ENCODE measurements at places on chromosomes 3 and 15. TPM values are rescaled to one million over a fixed set of nuclear protein-coding genes. Genes with fewer than 3 reads are reported as not detected.

The ZNF80 gene
- not detected for total RNA-seq

The MIX23 gene
- 13.1 TPM for total RNA-seq

- no peaks in the 10 kb centered on the region for H3K36me3 ChIP-seq
- H3K27ac ChIP-seq: no peak overlapping the region
- no peak for DNase-seq
Observed at GRCh38 chr3:163362151-163362550, 1716.1 kb downstream of the SI start.

The ZNF660 gene
- total RNA-seq: 2.1 TPM

The B3GNT5 gene
- 2.1 TPM for total RNA-seq

- H3K36me3 ChIP-seq: no peaks in the 10 kb centered on the region
- H3K4me3 ChIP-seq: no peak overlapping the region
- no peak overlapping the region for H3K27ac ChIP-seq
- H3K27me3 ChIP-seq: no peaks in the 10 kb centered on the region
- no peak for DNase-seq
- H3K4me1 ChIP-seq: no peaks in the 10 kb centered on the region
Observed at GRCh38 chr3:63519426-63519825, 133.0 kb upstream of the SNTN start.

GRCh38 chr3:168782193-168782592 is 686.5 kb upstream of the GOLIM4 start:
- no peaks in the 10 kb centered on the region for H3K4me1 ChIP-seq
- H3K36me3 ChIP-seq: no peaks in the 10 kb centered on the region
- H3K4me3 ChIP-seq: no peak overlapping the region

The RTP4 gene
- total RNA-seq: 0.71 TPM

DNA sequence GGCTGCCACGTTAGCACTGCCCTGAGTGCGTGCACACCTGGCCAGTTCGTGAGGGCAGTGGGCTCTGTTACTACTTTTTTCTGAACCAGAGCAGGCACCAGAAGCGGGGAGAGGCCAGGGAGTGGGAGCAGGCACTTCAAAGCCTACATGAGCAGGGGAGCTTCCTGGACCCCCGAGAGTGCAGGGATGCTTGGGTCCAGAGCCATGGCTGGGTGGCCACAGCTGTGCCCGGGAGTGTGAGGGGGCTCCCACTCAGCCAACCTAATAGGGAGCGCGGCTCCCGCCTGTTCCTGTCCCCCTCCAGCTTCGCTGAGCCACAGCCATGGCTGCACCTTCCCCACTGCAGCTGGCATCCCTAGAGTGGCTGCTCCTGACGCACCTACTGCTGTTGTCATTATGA is 1423.3 kb downstream of the SI start:
- H3K27me3 ChIP-seq: no peaks in the 10 kb centered on the region
- no peak overlapping the region for H3K4me3 ChIP-seq
- DNase-seq: no peak
- no peak overlapping the region for H3K27ac ChIP-seq

DNA sequence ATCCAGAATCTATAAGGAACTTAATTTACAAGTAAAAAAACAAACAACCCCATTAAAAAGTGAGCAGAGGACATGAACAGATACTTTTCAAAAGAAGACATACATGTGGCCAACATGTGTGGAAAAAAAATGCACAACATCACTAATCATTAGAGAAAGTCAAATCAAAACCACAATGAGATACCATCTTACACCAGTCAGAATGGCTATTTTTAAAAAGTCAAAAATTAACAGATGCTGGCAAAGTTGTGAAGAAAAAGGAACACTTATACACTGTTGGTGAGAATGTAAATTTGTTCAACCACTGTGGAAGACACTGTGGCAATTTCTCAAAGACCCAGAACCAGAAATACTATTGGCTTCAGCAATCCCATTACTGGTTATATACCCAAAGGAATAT is 830.0 kb upstream of the ALCAM start:
- no peak for DNase-seq
- no peaks in the 10 kb centered on the region for H3K4me1 ChIP-seq
- no peaks in the 10 kb centered on the region for H3K36me3 ChIP-seq
- no peak overlapping the region for H3K4me3 ChIP-seq

DNA sequence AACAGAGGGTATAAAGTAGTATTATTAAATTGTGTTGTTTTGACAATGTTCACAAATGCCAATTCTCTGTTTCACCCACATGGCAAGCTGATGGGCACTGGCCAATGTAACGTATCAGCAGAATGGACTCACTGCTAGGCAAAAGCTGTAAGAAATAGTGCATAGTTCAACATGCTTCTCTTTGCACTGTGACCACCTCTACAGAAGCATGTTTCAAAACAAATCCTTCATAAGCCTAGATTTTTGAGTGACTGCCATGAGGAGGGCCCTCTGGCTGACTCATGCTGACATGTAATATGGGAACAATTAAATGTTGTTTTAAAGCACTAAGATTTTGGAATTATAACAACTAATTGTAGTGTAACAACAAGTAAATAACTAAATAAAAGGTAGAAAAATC is 3.2 kb downstream of the GBE1 start:
- H3K36me3 ChIP-seq: no peaks in the 10 kb centered on the region
- DNase-seq: no peak
- H3K4me1 ChIP-seq: peaks cover 41% of the 10 kb centered on the region
- no peaks in the 10 kb centered on the region for H3K27me3 ChIP-seq
- peak overlapping the region; percentile 99 for H3K27ac ChIP-seq

The OXTR gene
- 0.84 TPM for total RNA-seq

GRCh38 chr15:80599359-80599758 is 95.8 kb upstream of the ABHD17C start:
- H3K4me1 ChIP-seq: no peaks in the 10 kb centered on the region
- H3K4me3 ChIP-seq: no peak overlapping the region

GRCh38 chr3:42067326-42067725 is 23.8 kb upstream of the TRAK1 start:
- H3K36me3 ChIP-seq: no peaks in the 10 kb centered on the region
- peak overlapping the region; percentile 87 for H3K27ac ChIP-seq
- no peak for DNase-seq
- no peaks in the 10 kb centered on the region for H3K27me3 ChIP-seq

The EFCC1 gene
- total RNA-seq: 5.8 TPM

DNA sequence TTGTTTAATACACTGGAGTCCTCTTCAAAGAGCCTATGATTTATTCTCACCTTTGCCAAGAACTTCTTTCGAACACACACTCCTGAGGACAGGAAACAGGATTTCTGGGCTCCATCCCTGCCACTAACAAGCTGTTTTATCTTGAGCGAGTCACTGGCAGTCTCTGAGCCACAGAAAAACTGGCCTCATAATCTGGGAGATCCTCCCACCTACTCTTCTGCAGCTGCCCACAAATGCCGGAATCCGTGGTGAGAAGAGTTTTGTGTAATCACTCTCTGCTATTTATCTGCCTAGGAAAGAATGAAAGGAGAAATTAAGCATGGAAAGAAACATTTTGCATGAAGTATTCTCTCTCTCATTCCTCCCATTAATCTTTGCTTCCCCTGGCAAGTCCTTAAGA is 172.0 kb upstream of the TRIM42 start:
- H3K4me3 ChIP-seq: no peak overlapping the region
- H3K27me3 ChIP-seq: no peaks in the 10 kb centered on the region
- no peak for DNase-seq
- no peak overlapping the region for H3K27ac ChIP-seq
- no peaks in the 10 kb centered on the region for H3K36me3 ChIP-seq

DNA sequence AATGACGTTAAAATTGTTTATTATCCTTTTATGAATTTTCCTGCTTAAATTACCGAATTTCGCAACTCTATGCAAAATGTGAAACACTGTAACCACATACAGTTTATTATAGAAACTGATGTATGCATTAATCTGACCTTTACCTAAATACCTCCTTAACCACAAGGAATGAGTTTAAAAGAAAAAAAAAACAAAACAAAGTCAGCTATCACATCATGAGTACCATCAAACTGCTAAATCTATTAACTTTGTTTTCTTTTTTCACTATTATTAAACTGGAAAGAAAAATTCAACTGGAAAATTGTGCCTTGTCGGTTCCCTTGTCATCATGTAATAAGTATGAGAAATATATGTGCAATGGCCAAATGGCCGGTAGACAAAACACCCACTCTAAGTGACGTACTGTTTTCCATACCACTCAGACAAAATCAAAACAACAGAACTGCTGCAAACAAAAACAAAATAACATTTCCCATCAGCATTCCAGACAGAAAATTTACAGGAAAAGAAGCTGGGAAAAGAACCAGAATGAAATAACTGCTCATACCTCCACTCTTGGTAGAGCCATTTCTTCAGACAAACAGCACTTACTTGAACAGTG is 415.3 kb downstream of the FOXP1 start:
- no peak for DNase-seq
- peak overlapping the region; percentile 71 for H3K27ac ChIP-seq
- peaks cover 23% of the 10 kb centered on the region for H3K4me1 ChIP-seq
- H3K4me3 ChIP-seq: peak overlapping the region; percentile 18
- H3K27me3 ChIP-seq: no peaks in the 10 kb centered on the region

DNA sequence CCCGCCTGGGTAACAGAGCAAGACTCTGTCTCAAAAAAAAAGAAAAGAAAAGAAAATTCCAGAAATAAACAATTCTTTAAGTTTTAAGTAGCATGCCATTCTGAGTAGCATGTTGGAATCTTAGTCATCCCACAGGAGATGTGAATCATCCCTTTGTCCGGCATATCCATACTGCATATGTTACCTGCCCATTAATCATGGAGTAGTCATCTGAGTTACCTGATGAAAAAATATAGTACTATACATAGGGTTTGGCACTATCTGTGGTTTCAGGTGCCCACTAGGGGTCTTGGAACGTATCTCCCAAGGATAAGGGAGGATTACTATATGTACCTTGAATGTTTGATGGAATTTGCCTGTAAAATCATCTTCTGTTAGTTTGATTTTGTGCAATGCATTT is 6.3 kb upstream of the CCR4 start:
- DNase-seq: peak; percentile 45
- H3K36me3 ChIP-seq: no peaks in the 10 kb centered on the region
- no peaks in the 10 kb centered on the region for H3K4me1 ChIP-seq
- no peaks in the 10 kb centered on the region for H3K27me3 ChIP-seq
- no peak overlapping the region for H3K4me3 ChIP-seq

The CFAP20DC gene
- not detected for total RNA-seq
